ENCODE measurements at places on chromosomes 4 and X.
A peak's percentile ranks its signal among the peaks of the same experiment; 100 is the strongest.

DNA sequence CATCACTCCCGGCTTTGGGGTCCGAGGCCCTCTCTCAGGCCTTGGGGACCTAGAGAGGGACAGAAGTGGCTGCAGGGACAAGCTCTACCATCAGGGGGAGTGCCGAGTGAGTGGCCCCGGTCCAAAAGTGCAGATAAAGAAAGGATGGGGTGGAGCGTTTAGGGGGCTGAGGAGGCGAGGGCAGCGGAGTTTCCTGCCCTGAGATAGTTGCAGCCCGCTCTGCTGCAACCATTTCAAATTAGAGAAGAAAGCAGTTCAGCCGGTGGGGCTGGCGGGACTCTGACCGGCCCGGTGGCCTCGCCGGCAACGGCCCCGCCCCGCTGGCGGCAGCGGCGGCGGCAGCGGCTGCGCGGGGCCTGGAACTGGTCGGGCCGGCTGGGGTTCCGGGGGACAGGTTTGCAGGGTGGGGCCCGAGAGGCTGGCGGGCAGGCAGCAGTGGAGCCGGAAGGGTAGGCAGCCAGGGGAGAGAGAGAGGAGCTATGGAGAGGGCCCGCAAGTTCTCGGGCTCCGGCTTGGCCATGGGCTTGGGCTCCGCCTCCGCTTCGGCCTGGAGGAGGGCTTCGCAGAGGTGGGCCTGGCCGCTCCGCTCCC, 7.6 kb downstream of the DLG3 start:
- peak; percentile 50 for DNase-seq

GRCh38 chrX:103565197-103565596, 20.1 kb upstream of the TCEAL4 start:
- DNase-seq, result no peak

DNA sequence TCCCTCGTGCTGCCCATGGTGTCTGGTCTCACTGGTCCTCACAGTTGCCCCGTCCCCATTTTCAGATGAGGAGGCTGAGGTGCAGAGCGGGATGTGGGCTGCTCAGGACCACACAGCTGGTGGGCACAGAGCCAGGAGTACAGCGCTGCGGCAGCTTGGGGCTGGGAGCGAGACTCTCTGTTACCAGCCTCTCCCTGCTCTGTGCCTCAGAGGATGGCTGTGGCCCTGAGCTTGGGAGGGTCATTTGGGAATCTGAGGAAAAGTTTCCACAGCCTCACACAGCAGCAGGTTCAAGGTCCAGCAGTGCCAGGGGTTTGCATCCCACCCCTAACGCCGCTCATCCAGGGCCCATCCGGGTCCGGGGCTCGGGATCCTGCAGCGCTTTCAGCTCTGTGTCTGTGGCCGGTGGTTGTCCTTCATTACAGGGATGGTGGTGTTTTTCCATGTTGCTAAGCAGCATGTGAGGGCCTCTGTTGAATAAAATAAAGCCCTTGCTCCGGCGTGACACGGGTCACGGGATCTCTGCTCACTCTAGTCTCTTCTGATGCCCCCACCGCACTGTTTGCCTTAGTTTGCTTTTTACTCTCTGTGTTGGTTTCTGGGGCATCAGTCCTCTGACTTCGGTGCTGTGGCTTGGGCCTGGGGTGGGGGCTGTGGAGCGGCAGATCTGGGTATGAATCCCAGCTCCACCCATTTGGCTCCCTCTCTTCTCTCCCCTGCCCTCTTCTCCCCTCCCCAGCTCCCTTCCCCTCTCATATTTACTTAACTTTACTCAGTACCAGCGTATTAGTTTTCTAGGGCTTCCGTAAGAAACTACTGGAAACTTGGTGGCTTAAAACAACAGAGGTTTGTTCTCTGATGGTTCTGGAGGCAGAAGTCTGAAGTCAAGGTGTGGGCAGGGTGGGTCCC, 6.5 kb downstream of the WFS1 start:
- no peak for DNase-seq

DNA sequence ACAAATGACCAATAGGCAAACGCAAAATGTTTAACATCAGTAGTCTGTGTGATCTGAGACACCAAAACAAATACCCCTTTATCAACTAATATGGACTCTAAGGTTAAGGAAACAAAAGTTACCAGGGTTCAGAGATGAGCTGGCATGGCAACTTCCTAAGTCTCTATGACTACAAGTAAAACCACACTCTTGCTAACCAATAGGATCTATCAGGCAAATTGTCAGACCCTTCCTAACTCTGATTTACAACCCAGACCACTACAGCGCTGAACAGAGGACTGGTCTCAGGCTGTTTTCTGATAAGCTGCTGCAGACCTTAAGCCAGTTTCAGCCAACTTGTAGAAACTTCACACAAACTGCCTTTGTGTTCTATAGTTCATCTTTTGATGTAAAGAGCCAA, 608.0 kb downstream of the TLL1 start:
- DNase-seq, result no peak

DNA sequence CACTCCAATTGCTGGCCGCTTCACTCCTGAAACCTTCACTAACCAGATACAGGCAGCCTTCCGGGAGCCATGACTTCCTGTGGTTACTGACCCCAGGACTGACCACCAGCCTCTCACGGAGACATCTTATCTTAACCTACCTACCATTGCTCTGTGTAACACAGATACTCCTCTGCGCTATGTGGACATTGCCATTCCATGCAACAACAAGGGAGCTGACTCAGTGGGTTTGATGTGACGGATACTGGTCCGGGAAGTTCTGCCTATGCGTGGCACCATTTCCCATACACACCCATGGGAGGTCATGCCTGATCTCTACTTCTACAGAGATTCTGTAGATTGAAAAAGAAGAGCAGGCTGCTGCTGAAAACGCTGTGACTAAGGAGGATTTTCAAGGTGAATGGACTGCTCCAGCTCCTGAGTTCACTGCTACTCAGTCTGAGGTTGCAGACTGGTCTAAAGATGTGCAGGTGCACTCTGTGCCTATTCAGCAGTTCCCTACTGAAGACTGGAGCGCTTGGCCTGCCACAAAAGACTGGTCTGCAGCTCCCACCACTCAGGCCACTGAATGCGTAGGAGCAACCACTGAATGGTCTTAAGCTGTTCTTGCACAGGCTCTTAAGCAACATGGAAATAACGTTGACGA, 35.8 kb upstream of the PRDM8 start:
- DNase-seq, result no peak

GRCh38 chr4:183026701-183027100, 72.4 kb upstream of the WWC2 start:
- no peak for DNase-seq

- DNase-seq, result no peak
Observed at GRCh38 chr4:155658681-155659064, 8.0 kb upstream of the GUCY1A1 start.

- peak; percentile 81 for DNase-seq
Observed at GRCh38 chrX:110082161-110082560, 79.2 kb downstream of the TMEM164 start.

GRCh38 chrX:4764888-4765287, 1051.4 kb upstream of the PRKX start:
- no peak for DNase-seq

- no peak for DNase-seq
Observed at GRCh38 chr4:78627046-78627965, 75.7 kb downstream of the ANXA3 start.

GRCh38 chr4:27088491-27088890, 227.8 kb downstream of the STIM2 start:
- no peak for DNase-seq

GRCh38 chr4:8000721-8001491, 61.2 kb upstream of the AFAP1 start:
- no peak for DNase-seq

- no peak for DNase-seq
Observed at GRCh38 chrX:2498781-2499302, 1.9 kb downstream of the DHRSX start.

DNA sequence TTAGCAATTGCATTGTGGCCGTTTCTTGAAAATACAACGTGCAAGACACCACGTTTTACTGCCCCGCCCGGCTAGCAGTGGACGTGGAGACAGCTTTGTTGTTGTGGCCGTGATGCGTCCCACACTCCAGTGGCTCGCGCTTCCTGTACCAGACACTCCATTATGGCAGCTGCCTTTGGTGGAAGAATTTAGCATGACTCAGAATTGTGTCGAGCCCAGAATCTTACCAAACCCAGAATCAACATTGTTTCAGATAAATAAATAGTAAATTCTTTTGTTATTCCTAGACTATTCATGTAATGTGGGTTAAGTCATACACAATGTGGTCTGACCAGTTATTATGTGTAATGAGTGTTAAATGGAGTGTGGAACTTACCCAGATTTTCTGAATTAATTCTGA, 25.3 kb upstream of the S100P start:
- DNase-seq, result no peak

DNA sequence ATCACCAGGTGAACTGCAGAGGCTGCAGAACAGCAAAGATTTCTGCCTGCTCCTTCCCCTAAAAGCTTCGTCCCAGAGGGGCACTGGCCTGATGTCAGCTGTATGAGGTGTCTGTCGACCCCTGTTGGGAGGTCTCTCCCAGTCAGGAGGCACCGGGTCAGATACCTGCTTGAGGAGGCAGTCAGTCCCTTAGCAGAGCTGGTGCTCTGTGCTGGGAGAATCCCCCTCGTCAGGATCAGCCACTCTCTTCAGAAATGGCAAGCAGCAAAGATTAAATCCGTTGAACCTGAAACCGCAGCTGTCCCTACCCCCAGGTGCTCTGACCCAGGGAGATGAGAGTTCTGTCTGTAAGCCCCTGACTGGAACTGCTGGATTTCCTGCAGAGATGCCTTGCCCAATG, 1166.3 kb upstream of the ADGRL3 start:
- DNase-seq, result no peak

DNA sequence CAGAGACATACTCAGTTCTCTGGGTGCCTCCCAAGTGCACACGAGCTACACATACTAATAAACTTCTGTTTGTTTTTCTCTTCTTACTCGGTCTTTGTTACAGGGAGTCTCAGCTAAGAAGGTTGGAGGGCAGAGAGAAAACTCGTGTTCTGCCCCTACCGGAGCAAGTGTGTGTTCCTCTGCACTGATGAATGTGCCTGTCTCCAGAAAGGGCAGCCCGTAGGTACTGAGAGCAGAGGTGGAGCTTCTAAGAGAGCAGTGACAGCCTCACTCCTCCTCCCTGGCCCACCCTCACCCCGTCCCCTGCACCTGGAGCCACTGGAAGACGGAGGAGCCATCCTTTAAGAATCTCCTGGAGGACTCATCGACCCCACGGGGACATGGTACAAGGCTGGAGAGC, 67.6 kb downstream of the MTNR1A start:
- no peak for DNase-seq

- DNase-seq, result no peak
Observed at GRCh38 chrX:108795240-108795639, 58.9 kb upstream of the IRS4 start.

DNA sequence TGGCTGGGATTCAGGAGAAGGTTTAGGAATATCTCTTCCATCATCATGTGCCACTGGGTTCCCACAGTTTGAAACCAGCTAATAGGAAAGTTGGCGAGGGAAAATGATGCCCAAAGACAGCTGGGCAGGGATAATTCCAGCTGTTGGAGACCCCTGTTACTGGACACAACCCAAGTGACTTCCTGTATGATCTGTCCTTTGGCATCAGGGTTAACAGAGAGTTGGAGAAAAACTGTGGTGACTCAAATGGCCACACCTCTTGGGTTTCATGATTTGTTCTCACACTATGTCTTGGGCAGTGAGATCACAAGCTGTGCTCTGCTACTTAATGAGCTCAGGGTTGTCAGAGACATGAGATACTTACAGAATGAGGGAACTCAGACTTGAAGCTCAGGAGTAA, 3.8 kb downstream of the FGF16 start:
- peak; percentile 38 for DNase-seq

- no peak for DNase-seq
Observed at GRCh38 chr4:64520421-64520820, 111.2 kb upstream of the TECRL start.

DNA sequence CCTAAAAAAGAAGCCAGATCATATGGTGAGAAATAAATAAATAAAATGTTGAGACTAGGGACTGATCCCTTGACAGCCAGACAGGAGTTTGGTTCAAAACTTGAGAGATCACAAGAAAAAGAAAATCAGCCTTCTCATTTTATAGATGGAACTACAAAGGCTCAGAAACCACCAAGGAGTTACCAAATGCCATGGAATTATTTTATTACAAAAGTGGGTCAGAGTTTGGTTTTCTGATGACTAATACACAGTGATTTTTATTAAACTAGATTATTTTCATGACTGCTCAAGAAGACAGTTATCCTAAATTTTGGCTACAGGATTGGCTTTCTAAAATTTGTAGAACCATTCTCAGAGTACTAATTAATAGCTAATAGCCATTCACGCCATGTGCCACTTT, 6.2 kb downstream of the CXCL1 start:
- no peak for DNase-seq

DNA sequence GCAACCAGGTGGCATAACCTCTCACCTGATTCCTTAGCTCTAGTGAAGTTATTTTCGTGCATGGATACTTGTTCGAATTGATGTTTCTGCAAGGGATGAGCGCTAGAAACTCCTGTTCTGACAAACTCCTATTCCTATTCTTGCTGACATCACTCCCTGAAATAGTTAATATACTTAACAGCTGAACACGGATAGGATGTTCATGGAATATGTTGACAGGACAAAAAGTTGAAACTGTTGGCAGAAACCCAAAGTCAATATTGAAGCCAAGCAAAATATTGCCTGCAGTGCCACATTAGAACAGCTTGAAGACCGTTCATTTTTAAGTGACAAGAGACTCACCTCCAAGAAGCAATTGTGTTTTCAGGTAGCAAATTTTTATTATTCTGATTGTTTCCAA, at the start of gene KLKB1:
KLKB1 (plus strand) TSS at position 287 of the 400 bp plus-strand sequence. CDS start 689 bp downstream, outside the sequence.
- no peak for DNase-seq

GRCh38 chrX:107718156-107718621, 57.4 kb downstream of the TSC22D3 start:
- DNase-seq, result peak; percentile 85

DNA sequence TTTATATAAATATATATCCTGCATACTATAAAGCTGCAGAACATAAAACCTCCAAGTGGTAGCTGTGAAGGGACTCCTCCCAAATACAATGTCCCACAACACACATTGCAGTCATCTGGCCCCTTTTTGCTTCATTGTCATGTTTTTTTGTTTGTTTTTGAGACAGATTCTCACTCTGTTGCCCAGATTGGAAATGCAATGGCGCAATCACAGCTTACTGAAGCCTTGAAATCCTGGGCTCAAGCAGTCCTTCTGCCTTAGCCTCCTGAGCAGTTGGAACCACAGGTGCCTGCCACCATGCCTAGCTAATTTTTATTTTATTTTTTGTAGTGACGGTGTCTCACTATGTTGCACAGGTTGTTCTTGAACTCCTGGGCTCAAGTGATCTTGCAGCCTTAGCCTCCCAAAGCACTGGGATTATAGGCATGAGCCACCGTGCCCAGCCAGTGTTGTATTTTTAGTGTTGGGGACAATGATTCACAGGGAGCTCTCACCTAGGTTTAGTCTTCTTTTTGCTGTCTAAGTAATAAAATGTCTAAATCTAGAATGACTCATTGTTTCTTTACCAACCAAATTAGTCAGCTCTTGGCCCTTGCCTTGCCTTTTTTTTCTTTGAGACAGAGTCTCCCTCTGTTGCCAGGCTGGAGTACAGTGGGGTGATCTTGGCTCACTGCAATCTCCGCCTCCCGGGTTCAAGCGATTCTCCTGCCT, 24.0 kb upstream of the XIAP start:
- peak; percentile 60 for DNase-seq
